Lung microvascular endothelial cell (primary cell): ENCODE measurements at places on chromosomes 5 and 9. TPM values are rescaled to one million over a fixed set of nuclear protein-coding genes. Genes with fewer than 3 reads are reported as not detected.
A peak's percentile ranks its signal among the peaks of the same experiment; 100 is the strongest.

The LOX gene
- total RNA-seq = 29.6 and 75.4 TPM in 2 replicates

The MYOZ3 gene
- total RNA-seq = 0.22 and 0.40 TPM in 2 replicates

The WDR41 gene
- total RNA-seq = 44.7 and 51.0 TPM in 2 replicates

The CDC25C gene
- total RNA-seq = 0.79 and 3.9 TPM in 2 replicates

The ABL1 gene
- 19.8 and 20.4 TPM in 2 replicates for total RNA-seq

GRCh38 chr5:83011985-83012384 lies 65.2 kb downstream of the TMEM167A start:
- DNase-seq = no peak

GRCh38 chr5:617896-618295 lies 5.8 kb downstream of the CEP72 start:
- no peak for DNase-seq

GRCh38 chr9:89498852-89499480 lies 1.1 kb upstream of the SEMA4D start:
- no peak for DNase-seq

- DNase-seq = no peak
These were observed 43.6 kb upstream of the TRAF1 start for GRCh38 chr9:120970244-120970643.

DNA sequence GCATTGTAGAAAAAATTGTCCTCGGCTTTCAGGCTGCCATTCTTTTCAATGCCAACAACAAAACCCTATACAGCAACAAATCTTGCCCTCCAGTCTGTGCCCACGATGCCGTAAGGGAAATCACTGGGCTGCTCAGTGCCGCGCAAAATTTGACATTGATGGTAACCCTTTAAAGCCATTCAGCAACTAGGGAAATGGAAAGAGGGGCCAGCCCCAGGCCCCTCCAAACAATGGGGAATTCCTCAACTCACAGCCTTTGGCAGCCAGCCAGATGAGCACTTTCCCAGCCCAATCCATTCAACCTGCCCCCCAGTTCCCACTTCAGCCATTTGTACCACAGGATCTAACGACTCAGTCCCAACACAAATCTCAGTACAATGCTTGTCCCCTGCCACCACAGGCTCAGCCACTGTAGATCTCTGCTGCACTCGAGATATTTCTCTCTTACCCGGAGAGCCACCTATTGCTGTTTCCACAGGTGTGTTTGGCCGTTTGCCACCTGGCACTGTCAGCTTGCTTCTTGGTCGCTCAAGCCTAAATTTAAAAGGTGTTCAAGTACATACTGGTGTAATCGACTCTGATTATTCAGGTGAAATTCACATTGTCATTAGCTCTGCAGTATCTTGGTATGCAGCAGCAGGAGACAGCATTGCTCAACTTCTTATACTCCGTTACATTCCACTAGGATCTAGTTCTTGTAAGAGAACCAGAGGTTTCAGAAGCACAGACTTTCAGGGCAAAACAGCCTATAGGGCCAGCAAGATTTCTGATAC lies 103.3 kb downstream of the SYK start:
- no peak for DNase-seq

GRCh38 chr5:73447530-73448462 lies 781 bp downstream of the FOXD1 start:
- DNase-seq = peak; percentile 53

GRCh38 chr9:134419684-134420076 lies 93.4 kb downstream of the RXRA start:
- DNase-seq = no peak

DNA sequence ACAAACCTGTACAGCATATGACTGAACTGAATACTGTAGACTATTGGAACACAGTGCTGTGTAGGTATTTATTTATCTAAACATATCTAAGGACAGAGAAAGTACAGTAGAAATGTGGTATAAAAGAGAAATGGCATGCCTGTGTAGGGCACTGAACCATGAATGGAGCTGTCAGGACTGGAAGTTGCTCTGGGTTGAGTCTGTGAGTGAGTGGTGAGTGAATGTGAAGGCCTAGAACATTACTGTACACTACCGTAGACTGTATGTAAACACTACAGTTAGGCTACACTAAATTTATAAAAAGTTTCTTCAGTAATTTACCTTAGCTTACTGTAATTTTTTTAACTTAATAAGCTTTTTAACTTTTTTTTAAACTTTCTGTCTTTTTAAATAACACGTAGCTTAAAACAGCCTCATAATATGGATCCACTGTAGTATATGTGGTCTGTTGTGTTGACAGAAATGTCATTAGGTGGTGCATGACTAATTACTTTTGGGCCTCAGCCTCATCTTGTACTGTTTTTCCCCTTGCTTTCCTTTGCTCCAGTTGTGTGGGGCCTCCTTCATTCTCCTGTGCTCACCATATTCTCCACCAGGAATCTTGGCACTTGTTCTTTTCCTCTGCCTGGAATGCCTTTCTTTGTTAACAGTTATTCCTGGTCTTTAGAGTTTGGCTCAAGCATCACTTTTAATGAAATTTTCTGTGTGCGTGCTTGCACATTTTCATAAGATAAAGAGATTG lies 8.8 kb downstream of the SPIN1 start:
- peak; percentile 6 for DNase-seq

DNA sequence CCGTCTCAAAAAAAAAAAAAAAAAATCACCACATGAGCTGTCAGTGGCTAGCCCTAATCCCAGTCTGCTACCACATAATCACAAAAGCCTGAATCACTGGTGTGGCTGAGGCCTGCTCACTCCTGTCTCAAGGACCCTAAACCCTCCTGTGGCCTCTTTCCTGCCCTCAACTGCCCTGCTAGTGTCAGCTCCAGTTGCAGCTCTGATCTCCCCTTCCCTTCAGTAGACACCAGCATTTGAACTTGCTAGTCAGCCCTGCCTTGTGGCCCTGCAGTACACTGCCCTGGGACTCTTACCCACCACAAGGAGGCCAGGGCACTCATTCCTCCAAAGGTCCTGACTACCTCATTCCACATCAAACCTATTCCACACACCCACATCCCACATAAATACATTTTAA lies 9.5 kb upstream of the P4HA2 start:
- no peak for DNase-seq

DNA sequence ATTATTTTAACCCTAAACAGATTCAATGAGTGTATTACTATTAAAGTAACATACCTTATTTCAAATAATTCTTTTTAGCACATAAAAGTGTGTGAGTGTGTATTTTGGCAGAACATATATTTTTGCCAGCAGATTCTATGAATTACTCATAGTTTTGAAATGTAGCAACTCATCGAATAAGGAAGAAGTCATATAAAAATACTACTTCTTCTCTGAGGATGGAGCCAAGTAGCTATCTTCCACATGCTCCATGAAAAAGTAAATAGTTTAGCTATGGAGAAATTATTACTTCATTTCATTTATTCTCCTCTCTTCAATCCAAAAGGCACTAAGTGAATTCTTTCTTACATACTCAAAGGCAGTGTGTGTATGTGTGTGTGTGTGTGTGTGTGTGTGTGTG lies 1090.4 kb upstream of the CDH6 start:
- no peak for DNase-seq

DNA sequence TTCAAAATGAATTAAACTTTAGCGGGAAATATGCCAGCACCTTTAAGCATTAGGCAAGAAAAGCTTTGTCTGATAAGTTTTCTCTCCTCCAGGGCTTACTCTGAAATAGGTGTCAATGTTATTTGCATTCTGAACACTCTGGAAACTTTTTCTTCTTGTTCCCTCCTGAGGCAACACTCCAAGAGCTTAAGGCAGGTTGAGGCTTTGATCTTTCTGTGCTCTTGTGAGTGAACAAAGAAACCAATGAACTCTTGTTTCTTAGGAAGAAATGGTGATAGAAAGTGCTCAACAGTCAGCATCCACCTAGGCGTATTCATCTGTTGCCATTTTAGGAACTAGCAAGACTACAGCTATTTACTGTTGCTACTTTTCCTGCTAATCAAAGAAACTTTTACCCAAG lies 259.8 kb downstream of the NFIB start:
- no peak for DNase-seq

DNA sequence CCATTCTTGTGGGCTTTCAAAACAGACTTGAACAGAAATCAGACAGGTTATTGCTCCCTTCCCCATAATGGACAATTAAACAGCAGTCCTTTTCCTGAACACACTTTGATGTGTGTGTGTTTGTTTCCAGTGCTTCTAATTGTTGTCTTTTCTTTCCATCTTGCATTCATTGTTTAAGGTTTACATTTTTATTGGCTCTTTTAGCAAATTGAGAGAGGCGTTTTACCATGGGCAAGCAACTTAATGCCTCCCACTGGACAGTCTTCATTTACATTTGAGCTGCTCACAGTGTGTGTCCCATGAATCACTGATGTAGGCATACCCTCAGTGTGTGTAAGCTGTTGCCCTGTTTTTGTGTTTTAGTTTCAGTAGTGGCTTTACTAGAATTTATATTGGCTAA lies 25.0 kb downstream of the WDR36 start:
- DNase-seq = no peak

GRCh38 chr5:17081142-17081541 lies 136.3 kb upstream of the BASP1 start:
- DNase-seq = no peak

GRCh38 chr5:132601071-132601728 lies 44.4 kb downstream of the RAD50 start:
- DNase-seq = no peak

GRCh38 chr5:10745133-10745532 lies 15.9 kb downstream of the DAP start:
- peak; percentile 33 for DNase-seq

- no peak for DNase-seq
These were observed 100.7 kb downstream of the CDC42SE2 start for GRCh38 chr5:131364507-131365050.

DNA sequence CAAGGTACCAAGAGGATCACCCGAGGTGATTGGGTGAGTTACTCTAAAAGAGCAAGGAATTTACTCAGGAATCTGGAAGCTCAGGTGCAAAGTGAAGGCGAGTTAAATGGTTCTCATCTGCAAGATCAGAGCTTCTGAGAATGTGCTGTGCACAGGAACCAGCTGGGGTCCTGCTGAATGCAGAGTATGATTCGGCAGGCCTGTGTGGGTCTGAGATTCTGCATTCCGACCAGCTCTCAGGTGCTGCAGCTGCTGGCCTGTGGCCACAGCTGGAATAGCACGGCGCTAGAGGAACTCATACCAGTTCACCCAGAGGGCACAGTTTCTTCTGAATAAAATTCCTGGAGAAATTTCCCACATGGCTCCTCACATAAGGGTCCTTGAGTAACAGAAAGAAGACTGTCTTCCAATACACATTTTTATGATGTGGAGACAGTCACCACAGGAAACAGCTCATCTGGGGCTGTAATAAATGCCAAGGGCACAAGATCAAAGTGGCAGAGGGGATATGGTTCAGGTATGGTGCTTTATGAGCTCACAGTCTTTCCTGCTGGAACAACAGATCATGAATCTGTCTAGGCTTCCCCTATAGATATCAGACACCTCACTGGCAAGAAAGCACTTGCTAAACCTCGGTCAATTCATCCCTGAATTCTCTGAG lies 83.9 kb downstream of the PTPN3 start:
- no peak for DNase-seq

GRCh38 chr5:104564530-104564929 lies 1001.9 kb upstream of the NUDT12 start:
- DNase-seq = no peak

GRCh38 chr5:168426007-168426863 lies 60.0 kb upstream of the RARS1 start:
- DNase-seq = no peak

DNA sequence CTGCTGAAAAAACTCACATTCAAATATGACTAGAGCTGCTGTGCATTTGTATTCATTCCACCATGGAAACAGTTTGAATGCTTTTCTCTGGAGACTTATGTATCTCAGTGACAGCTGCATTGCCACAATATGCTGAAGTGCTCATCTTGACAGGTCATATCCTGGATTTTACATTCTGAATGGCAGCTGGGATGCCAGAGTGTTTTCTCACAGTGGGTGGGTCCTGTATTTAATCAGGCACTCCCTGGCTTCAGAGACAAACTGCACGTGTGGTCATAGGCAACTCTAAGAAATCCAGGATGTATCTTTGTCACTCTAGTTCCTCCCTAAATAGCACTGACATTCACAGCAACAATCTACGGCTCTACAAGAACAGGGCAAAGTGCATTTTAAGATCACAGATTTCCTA lies 75.6 kb downstream of the ST8SIA4 start:
- DNase-seq = peak; percentile 57

DNA sequence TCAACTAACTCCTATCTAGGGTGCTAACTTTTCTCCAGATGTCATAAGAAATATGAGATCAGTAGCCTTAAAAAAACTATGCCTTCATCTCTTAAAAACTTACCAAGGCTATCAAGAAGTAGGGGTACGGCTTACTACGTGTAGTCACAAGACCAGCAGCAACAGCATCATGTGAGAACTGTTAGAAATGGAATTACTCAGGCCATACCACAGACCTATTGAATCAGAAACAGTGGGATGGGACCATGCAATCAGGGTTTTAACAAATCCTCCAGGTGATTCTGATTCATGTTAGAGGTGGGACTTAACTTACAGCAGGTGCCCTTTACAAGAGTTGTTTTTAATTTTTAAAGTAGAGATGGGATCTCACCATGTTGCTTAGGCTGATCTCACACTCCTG lies 4.6 kb downstream of the IFNE start:
- DNase-seq = no peak

DNA sequence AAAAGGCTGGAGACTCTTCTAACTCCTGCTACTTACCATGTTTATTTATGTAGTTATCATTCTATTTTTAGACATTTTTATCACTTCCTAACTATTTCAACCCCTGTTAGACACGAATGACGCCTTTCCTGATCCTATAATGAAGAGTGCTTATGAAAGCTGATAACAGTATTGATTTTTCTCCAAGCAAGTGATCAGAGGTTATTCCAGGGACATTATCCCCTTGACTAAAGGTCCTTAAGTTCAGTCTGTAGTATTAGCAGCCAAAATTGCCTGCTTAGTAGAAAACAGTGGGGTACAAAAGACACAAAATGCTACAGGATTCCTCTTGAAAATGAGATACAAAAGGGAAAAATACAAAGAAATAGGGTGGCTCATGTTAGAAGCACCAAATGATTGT lies 235.6 kb downstream of the DNAH5 start:
- peak; percentile 2 for DNase-seq

DNA sequence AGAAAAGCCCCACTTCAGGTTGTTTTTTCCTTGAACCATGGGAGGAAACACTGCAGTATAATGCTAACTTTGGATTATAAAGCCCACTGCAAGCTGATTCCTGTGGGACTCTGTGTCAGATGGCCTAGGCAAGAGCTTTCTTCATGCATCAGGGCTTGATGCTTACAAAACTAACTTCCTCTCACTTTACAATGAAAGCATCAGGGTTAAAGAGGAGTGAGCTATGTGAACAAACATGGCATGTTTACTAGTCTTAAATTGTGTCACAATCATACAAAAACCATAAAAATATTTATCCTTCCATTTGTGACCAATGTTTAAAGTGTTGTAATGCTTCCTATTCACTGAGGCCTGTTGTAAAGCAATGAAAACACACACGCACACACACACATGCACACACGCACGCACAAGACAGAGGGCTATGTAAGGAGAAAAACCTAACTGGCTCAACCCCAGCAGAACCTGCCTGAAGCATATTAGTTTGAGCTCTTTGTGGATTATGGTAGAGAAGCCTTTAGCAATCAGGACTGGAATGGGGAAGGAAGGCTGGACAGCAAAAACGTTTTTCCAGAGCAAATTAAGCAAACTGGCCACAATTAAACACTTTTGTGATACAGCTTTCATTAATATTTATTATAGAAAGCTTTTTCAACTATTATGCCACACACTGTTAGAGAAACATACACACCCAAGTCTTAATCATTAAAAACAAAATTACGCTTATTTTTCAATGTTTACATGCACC lies 122.2 kb downstream of the AUH start:
- no peak for DNase-seq
